Vagina (tissue), 2 donors: ENCODE measurements at places on chromosomes 1 and 21.

GRCh38 chr1:119225831-119226230 is 85.4 kb upstream of the WARS2 start:
- no peak for DNase-seq

- no peak for DNase-seq
These were observed 214.1 kb upstream of the USP24 start for GRCh38 chr1:55428944-55429931.

DNA sequence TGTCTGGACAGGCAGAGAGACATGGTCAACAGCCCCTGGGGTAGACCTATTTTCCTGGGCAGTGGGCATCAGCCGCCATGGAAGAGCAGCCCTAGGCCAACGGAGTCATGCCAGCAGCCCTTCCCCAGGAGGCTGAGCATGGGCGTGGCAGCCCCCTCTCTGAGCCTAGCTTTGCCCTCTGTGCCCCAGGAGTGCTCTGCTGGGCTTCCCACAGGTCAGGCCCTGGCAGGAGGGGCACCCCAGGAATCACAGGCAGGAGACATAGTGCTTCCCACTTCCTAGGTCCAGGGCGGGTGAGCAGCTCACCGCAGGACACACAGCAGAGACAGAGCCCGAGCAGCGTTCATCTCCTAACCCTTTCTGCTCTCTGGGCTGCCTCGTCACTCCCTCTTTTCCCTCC is 132.8 kb downstream of the GLIS1 start:
- peak; percentile 71 for DNase-seq

- no peak for DNase-seq
These were observed 759.8 kb downstream of the ADGRL2 start for GRCh38 chr1:82560566-82560965.

GRCh38 chr1:59143133-59143487 is 153.8 kb upstream of the FGGY start:
- no peak for DNase-seq

DNA sequence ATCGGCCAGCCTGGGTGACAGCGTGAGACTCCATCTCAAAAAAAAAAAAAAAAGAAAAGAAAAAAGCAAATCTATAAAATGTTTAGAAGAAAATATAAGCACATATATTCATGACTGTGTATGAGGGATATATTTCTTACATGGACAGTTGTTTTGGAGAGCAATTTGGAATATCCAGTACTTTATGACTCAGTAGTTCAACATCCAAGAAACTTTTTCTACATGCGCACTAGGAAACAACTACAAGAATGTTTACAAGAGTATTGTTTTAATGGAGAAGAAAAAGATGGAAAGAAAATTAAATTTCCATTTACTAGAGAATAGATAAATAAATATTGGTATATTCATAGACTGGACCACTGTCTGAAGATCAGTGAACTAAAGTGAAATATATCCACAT is 77.5 kb downstream of the MAST2 start:
- DNase-seq, result no peak

- no peak for DNase-seq
These were observed 92.5 kb downstream of the TTC3 start for GRCh38 chr21:37165586-37165985.

DNA sequence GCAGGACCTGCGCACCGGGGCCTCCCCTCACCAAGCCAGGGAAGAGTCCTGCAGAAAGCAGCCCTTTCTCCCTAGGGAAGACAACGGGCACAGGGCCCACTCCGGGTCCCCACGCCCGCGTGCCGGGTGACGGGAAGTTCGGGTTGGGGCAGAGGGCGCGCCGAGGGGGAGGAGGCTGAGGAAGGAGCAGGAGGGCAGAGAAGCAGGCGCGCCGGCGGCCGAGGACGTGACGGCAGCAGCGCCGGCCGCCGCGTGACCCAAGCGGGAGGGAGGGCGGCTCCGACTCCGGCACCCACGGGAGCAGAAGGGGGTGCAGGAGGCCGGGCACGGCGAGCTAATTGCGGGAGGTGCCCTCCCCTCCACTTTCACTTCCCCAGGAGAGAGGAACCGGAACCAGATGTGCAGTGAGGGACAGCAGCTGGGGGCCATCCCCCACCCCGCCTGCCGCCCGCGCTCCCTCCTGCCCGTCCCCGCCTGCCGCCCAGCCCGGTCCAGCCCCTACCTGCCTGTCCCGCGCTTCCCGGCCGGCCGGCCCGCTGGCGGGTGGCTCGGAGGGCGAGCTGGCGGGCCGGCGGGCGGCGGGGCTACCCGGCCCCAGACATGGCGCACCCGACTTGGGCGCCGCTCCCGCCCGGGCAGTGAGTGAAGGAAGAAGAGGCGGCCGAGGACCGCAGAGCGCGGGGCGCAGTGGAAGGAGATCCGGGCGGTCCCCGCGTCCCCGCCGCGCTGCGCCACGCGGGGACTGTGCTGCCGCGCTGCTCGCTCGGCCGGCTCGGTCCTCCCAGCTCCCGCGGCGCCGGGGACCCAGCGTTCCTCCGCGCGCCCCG is 510 bp downstream of the DENND4B start:
- no peak for DNase-seq

- no peak for DNase-seq
These were observed 1.1 kb upstream of the ESPN start for GRCh38 chr1:6423321-6423999.

- peak; percentile 74 for DNase-seq
These were observed 44.9 kb upstream of the COL6A2 start for GRCh38 chr21:46052703-46053651.

GRCh38 chr1:53737648-53738204 is 1.2 kb downstream of the GLIS1 start:
- no peak for DNase-seq

DNA sequence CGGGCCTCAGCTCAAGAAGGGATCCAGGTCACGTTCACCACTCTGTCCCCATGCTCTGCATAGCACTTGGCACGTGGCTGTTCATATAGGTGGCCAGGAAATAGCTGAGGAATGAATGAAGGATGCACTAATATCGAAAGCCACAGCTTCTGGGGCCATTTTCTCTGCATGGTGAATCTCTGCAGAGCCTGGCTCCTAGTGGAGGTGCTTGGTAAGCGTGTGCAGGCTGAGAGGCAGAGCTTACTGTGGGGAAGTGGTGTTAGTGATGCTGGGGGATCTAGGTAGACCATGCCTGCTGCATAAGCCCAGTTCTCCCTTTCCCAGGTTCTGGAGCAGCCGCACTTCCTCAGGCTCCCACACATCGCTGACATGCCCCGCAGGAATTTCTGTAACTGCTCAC is 8.3 kb downstream of the CSRP1 start:
- no peak for DNase-seq

- no peak for DNase-seq
These were observed 85.6 kb downstream of the VAV3 start for GRCh38 chr1:107879346-107879745.

DNA sequence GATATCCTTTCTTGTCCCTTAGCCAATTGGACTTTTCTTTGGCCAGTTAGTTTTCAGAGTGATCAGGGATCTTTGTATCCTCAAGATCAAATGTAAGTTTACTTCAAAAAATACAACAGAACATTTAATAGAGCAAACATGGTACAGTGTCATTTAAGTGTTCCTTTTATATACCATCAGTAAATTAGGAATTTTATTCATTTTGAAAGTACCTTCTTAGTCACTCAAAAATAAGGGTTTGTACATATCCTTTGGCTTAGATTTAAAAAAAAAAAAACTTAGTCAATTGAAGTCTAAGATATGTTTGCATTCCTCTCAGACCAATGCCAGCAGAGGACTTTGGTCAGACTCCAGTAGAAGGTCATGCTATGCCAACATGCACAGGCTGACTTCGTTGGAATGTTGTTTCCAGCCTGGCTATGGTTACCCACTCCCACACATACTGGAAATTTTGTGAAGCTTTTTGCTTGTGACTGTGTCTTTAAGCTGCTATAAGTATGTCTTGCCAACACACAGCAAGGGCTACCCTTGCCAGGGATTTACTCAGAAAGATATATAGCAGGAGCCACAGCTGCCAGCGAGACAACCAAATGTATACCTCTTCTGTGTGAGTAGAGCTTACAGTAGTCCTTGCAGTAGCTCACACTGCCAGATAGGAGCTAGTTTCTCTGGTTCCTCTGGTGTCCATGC is 81.5 kb upstream of the LRIF1 start:
- DNase-seq, result no peak

DNA sequence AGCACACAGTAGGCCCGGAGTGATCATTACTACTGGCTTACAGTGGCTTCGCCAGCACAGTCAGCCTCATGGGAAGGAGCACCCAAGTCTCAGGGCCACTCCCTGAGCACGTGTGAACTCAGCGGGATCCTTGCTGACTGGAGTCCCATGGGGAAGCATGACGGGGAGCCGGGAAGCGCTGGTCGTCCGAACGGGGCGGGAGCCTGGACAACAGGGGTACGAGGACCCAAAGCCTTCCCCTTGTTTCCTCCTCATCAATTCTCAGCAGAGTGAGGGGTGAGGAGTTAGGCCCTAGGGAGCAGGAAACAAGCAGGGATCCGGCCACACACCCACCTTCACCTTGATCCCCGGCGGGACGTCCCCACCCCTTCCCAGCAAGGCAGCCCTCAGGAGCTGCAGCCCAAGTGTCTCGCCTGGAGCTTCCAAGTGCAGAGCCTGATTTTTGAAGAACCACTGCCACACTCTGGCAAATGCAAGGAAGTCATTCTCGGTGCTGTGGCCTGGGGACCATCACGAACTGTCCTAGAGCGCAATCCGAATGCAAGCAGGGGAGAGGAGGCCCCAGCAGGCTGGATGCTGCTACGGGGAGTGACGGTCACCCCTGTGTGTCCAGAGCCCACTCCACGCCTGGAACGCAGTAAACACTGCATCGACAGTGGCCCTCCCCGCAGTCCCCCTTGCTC is 35.5 kb downstream of the TOMM20 start:
- DNase-seq, result no peak

DNA sequence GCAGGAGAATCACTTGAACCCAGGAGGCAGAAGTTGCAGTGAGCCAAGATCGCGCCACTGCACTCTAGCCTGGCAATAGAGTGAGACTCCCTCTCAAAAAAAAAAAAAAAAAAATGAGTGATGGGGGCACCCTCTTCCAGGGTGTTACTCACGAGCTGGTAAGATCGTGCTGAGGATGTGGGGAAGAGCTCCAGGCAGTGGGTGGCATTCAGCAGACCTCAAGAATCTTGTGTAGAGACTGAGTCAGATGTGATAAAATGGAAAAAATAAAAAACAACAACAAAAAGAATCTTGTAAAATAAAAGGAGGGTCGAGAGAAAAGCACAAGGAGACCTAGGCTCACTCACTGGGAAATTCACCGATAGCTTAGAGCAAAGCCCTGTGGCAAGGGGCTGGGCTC is 38.5 kb downstream of the EPHA2 start:
- DNase-seq, result no peak

- DNase-seq, result no peak
These were observed 19.7 kb upstream of the PGBD2 start for GRCh38 chr1:248886237-248886895.

- DNase-seq, result no peak
These were observed 1.4 kb upstream of the CFAP298 start for GRCh38 chr21:32613436-32614043.

DNA sequence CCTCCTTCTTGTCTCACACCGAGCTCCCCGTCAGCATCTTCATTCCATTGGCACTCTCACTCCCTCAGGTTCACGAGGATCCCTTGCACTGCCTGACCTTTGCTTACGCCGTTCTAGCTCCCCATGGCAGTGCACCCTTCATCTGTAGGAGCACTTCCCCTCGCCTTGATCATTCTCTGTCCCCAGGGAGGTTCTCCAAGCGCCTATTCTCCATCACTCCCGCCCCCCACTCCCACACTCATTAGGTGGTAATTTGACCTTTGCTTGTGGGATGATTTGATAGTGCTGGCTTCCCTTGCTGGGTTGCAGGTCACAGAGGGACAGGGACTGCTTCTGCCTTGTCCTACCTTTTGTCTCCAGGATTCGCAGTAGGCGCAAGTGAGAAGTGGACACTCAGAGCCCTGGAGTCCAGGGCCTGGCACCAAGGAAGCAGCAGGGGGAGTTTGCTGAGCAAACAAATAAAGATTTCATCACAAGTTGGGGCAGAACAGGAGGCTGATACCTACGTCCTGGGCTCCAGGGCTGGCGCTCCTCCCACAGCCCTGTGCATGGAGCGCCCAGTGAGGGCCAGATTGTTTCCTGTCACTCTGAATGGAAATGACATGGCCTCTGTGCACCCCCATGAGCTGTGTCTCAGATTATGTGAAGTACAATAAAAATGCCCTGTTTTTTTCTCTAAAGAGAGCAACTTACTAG is 82.0 kb upstream of the RUNX3 start:
- no peak for DNase-seq

DNA sequence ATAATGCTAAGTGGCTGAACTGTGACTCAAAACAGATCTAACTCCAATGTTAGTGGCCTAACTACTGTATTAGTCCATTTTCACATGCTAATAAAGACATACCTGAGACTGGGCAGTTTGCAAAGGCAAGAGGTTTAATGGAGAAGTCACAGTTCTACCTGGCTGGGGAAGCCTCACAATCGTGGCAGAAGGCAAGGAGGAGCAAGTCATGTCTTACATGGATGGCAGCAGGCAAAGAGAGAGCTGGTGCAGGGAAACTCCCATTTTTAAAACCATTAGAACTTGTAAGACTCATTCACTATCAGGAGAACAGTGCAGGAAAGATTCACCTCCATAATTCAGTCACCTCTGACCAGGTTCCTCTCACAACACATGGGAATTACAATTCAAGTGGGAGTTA is 79.7 kb upstream of the CACYBP start:
- no peak for DNase-seq

- no peak for DNase-seq
These were observed 16.2 kb upstream of the LY9 start for GRCh38 chr1:160779626-160780397.

DNA sequence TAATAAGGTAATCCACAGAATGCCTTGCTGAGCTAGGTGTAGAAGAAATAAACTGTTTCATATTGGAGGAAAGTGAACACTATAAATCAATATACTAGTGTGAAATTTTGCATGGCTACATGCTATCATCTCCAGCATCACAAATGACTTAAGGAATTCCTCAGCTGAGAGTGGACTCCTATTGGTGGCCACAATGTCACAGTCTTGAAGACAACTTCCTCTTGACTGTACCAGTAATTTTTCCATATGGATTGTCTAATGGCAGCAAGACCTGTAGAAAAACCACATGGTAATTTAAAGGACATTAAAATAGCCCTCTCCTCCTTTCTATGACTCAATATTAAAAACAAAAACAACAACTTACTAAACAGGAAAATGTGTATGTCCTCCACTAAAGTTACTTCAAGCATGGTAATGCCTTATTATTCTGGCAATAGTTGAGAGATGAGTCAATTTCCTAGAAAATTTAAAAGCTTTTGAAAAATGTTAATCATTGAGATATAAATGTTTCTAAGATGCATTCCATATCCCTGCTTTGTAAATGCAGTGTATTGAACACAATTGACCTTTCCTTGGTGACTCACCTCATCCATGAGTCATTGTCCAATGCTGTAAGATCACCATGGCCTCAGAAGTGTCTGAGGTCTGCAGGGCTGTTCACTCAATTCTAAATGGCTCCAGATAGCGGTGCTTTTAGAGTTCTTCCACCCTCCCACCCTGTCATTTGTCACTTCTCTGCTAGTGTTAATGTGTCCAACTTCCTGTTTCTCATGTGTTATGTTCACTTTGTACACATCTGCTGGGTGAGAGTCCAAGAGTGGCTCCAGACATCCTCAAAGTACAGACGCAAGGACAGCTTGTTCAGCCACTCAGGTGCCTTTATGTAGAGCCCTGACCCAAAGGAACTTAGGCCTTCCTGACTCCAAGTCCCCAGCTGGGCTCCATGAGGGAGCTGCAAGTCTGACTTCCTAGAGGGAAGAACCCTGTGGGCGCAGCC is 32.8 kb upstream of the DNASE2B start:
- DNase-seq, result no peak
